ENCODE measurements at places on chromosomes 3 and 15. TPM values are rescaled to one million over a fixed set of nuclear protein-coding genes. Genes with fewer than 3 reads are reported as not detected.

The UROC1 gene
- total RNA-seq, result not detected

DNA sequence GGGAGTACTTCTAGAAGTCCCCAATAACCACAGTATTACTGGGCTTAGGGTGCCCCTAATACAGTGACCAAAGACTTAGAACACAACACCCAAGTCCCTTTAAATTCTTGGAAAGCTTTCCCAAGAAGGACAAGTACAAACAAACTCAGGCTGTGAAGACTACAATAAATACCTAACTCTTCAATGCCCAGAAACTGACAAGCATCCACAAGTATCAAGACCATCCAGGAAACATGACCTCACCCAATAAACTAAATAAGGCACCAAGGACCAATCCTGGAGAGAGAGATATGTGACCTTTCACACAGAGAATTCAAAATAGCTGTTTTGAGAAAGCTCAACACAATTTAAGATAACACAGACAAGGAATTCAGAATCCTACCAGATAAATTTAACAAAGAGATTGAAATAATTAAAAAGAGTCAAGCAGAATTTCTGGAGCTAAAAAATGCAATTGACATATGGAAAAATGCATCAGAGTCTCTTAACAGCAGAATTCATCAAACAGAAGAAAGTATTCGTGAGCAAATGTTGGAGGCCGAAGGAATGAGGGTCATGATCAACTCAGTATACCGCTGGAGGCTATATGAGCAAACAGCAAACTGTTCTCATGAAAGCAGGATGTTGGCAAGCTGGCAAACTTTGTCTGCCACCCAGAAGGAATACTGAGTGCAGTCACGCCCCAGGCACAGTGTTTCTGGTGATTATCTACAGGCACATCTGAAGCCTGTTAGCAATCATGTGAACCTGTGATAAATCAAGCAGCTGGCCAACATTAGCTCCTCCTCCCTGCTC, 87.0 kb upstream of the NECTIN3 start:
- no peak for DNase-seq

GRCh38 chr3:114597012-114597411, 303.2 kb downstream of the TIGIT start:
- DNase-seq, result no peak

GRCh38 chr15:47561102-47561501, 156.2 kb upstream of the SEMA6D start:
- DNase-seq, result no peak

DNA sequence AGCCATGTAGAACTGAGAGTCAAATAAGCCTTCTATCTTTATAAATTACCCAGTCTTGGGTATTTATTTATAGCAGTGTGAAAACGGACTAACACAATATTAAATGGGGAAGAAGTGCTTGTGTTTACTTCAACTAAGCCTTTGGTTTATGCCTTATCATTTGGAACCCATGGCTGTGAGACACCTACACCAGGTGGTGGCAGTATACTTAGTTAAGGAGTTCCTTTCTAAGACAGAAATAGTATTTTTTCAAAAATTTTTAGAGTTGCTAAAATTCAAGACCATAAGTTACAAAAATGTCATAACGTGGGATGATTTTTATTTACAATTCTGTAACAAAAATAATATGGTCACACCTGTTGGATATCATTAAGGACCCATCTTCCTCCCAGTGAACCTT, 354.5 kb upstream of the SOX14 start:
- DNase-seq, result no peak

DNA sequence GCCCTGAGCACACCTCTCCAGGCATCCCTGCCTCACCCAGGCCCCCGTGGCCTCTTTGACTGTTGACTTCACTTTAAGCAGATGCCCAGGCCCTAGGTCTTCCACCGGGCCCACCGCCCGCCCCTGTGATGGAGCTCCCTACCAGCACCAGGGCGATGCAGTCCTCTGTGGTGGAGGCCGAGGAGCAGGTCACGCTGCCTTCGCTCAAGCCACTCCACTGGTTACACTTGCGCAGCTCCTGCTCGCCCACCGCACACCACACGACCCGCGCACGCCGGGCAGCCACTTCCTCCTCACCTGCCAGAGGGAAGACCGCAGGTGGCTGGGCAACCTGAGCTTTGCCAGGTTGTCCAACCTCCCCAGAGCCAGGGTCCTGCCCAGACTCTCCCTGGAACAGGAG, 16.0 kb downstream of the LTF start:
- DNase-seq, result no peak
